ENCODE measurements at places on chromosomes 4 and X. TPM values are rescaled to one million over a fixed set of nuclear protein-coding genes. Genes with fewer than 3 reads are reported as not detected.
A peak's percentile ranks its signal among the peaks of the same experiment; 100 is the strongest.

GRCh38 chr4:89788206-89789072 is 48.5 kb downstream of the SNCA start:
- H3K4me3 ChIP-seq: no peak overlapping the region
- no peaks in the 10 kb centered on the region for H3K36me3 ChIP-seq
- peak; percentile 53 for DNase-seq
- no peaks in the 10 kb centered on the region for H3K27me3 ChIP-seq
- H3K27ac ChIP-seq: no peak overlapping the region
- H3K4me1 ChIP-seq: peaks cover 7% of the 10 kb centered on the region

DNA sequence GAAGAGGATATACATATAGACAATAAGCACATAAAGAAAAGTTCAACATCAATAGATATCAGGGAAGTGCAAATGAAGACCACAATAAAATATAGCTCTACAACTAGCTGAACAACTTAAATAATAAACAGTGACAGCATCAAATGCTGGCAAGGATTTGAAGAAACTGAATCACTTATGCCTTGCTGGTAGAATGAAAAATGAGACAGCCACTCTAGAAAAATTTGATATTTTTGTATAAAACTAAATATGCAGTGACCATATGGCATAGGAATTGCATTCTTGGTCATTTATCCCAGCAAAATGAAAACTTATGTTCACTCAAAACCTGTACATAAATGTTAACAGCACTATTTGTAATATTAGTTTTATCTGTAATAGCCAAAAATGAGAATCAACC is 1102.0 kb downstream of the C4orf33 start:
- H3K4me1 ChIP-seq: no peaks in the 10 kb centered on the region
- no peak overlapping the region for H3K4me3 ChIP-seq
- DNase-seq: no peak
- no peaks in the 10 kb centered on the region for H3K27me3 ChIP-seq
- no peaks in the 10 kb centered on the region for H3K36me3 ChIP-seq

GRCh38 chrX:49133759-49134158 is 10.2 kb upstream of the GPKOW start:
- no peaks in the 10 kb centered on the region for H3K36me3 ChIP-seq
- no peak for DNase-seq
- H3K27ac ChIP-seq: no peak overlapping the region
- H3K27me3 ChIP-seq: no peaks in the 10 kb centered on the region

DNA sequence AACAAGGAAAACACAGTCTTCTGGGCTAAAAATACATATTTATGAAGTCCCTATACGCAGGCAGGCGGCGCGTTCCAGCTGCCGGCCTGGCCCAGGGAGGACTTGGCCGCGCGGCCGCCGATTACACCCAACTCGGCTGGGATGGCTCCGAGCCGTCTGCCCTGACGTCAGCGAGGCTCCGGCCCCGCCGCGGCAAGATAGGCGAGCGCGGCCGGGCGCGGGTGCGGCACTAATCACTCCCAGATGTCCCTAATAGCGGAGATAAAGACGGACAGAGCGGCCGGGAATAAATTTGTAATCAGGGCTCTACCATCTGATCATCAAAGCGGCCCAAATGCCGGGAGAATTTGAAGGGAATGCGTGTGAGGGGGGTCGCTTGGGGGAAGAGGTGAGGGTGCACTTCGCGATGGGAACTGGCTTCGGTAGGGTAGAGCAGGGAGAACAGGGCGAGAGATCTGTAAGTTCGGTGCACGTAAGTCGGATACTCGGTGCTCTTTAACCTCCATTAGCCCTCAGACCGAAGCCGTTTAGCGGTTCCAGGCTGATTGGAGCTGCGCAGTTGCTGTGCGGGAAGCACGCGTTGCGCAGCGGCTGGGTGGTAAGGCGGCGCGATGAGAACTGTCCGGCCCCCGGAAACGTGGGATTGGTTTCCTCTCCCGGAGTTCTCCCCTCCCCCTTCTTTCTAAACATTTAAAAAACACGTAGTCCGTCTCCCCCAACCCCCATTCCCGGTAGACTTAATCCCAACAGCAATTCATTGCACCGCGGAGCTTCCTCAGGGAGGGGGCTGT is 7.7 kb downstream of the HAND2 start:
- H3K27me3 ChIP-seq: peaks cover 91% of the 10 kb centered on the region
- H3K4me3 ChIP-seq: peak overlapping the region; percentile 84
- H3K36me3 ChIP-seq: peaks cover 26% of the 10 kb centered on the region
- H3K27ac ChIP-seq: peak overlapping the region; percentile 96
- H3K4me1 ChIP-seq: peaks cover 83% of the 10 kb centered on the region
- peak; percentile 91 for DNase-seq

GRCh38 chrX:124931241-124931640 is 388.4 kb upstream of the TEX13C start:
- H3K27me3 ChIP-seq: no peaks in the 10 kb centered on the region
- H3K4me3 ChIP-seq: no peak overlapping the region
- DNase-seq: no peak
- H3K4me1 ChIP-seq: no peaks in the 10 kb centered on the region

DNA sequence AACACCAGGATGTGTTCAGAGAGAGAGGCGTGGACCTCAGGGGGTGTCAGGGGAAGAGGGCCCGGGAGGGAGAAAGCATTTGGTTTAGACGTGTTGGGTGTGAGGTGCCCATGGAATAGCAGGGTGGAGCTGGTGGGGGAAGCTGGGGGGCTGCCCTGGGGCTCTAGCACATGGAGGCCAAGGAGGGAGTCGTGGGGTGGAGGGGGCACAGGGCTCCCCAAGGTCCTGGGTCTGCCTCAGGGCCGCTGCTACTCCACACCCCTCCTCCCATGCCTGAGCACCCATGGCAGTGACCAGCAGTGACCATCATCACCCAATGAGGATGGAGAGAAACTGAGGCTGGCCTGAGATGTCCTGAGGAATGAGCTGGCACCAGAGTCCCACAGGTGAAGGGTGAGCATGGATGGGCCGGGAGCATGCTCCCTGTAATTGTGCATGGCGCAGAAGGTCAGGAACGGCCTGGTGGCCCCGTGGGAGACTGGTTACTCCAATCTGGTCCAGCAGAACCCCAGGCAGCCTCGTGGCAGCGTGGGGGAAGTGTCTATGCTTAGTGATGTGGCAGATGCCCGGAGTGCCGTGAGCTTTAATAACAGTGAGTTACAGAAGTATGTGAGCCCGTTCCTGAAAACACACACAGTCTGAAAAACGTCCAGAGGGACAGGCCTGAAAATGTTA is 69.4 kb upstream of the GPR78 start:
- no peaks in the 10 kb centered on the region for H3K27me3 ChIP-seq
- H3K4me1 ChIP-seq: peaks cover 21% of the 10 kb centered on the region
- DNase-seq: no peak
- H3K4me3 ChIP-seq: no peak overlapping the region
- no peaks in the 10 kb centered on the region for H3K36me3 ChIP-seq

GRCh38 chr4:90503677-90504076 is 376.5 kb downstream of the CCSER1 start:
- no peak for DNase-seq
- H3K4me3 ChIP-seq: no peak overlapping the region
- H3K27me3 ChIP-seq: no peaks in the 10 kb centered on the region
- no peak overlapping the region for H3K27ac ChIP-seq

GRCh38 chrX:112457788-112458187 is 221.9 kb downstream of the LHFPL1 start:
- no peaks in the 10 kb centered on the region for H3K27me3 ChIP-seq
- no peak overlapping the region for H3K27ac ChIP-seq
- H3K4me3 ChIP-seq: no peak overlapping the region
- no peak for DNase-seq

GRCh38 chr4:116585246-116585645 is 500.1 kb downstream of the TRAM1L1 start:
- no peak for DNase-seq
- no peak overlapping the region for H3K27ac ChIP-seq

GRCh38 chr4:56246233-56246610 is 141.1 kb downstream of the AASDH start:
- peaks cover 5% of the 10 kb centered on the region for H3K27me3 ChIP-seq
- H3K4me3 ChIP-seq: no peak overlapping the region
- H3K4me1 ChIP-seq: no peaks in the 10 kb centered on the region
- no peak overlapping the region for H3K27ac ChIP-seq
- no peak for DNase-seq

GRCh38 chr4:171985129-171985528 is 171.9 kb downstream of the GALNTL6 start:
- no peak overlapping the region for H3K27ac ChIP-seq
- no peaks in the 10 kb centered on the region for H3K4me1 ChIP-seq
- H3K36me3 ChIP-seq: no peaks in the 10 kb centered on the region

- no peak for DNase-seq
- no peaks in the 10 kb centered on the region for H3K4me1 ChIP-seq
- H3K27me3 ChIP-seq: no peaks in the 10 kb centered on the region
- no peaks in the 10 kb centered on the region for H3K36me3 ChIP-seq
Measured at GRCh38 chr4:21083413-21083812, 383.2 kb downstream of the PACRGL start.

GRCh38 chr4:6663596-6664393 is 23.3 kb downstream of the MRFAP1 start:
- peaks cover 17% of the 10 kb centered on the region for H3K4me1 ChIP-seq
- no peak overlapping the region for H3K27ac ChIP-seq
- H3K4me3 ChIP-seq: peak overlapping the region; percentile 64
- H3K27me3 ChIP-seq: peaks cover 46% of the 10 kb centered on the region
- DNase-seq: no peak

DNA sequence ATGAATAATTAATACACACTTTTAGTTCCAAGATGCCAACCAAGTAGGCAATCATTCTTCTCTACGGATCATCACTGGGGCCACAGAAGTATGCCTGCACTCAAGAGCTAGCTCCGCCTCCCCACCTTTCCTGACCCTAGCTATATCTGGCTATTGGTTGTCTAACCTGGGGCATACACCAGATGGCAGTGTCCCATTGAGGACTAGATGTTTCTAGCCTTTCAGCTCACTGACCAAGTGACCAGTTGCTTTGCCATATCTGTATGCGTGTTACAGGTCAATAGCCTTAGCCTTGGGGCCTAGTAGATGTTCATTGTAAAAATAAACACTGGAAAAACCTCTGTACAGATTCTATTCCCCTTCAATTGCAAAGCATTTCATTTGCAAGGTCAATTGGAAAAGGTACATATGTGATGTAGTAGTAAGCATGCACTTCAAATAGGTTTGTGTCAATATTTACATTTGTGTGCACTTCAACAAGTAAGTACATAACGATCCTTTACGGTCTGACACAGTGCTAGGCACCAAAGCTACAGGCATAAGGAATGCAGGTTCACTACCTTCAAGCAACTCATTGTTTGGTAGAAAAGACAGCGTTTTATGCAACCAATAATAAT is 521.7 kb downstream of the PPARGC1A start:
- DNase-seq: no peak
- H3K36me3 ChIP-seq: no peaks in the 10 kb centered on the region
- H3K27me3 ChIP-seq: no peaks in the 10 kb centered on the region
- H3K27ac ChIP-seq: peak overlapping the region; percentile 75
- H3K4me1 ChIP-seq: peaks cover 26% of the 10 kb centered on the region
- H3K4me3 ChIP-seq: no peak overlapping the region

GRCh38 chr4:66357316-66357715 is 687.0 kb upstream of the EPHA5 start:
- H3K36me3 ChIP-seq: no peaks in the 10 kb centered on the region
- H3K4me3 ChIP-seq: no peak overlapping the region
- H3K27me3 ChIP-seq: no peaks in the 10 kb centered on the region
- no peaks in the 10 kb centered on the region for H3K4me1 ChIP-seq

- peak within 1 kb of the TSS; percentile 60 for H3K4me3 ChIP-seq
- peak within 1 kb of the TSS; percentile 55 for H3K27ac ChIP-seq
- peaks cover 3% of the 10 kb centered on the region for H3K4me1 ChIP-seq
- DNase-seq: peak; percentile 85
- no peaks in the 10 kb centered on the region for H3K36me3 ChIP-seq
Measured at GRCh38 chrX:72238721-72239475, at the start of gene ERCC6L. ERCC6L (minus strand) TSS chrX:72239027; CDS start chrX:72238911, 116 bp downstream.

DNA sequence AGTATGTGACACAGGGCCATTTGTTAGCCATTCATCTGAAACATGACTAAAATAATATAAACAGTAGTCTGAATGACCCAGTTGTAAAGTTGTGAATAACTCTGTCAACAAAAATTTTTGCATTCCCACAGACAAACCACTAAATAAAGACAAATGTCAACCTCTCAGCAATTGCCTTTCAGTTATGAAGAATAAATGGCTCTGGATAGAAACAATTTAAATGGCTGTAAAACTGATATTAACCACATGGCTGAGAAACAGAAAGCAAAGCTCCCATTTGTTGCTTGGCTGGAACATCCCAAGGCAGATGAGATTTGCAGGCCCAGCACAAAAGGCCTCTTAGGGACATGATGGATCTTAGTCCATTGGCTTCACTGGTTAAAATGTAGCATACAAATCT is 296.3 kb downstream of the GALNTL6 start:
- H3K36me3 ChIP-seq: no peaks in the 10 kb centered on the region
- no peak overlapping the region for H3K4me3 ChIP-seq
- no peak overlapping the region for H3K27ac ChIP-seq

- no peaks in the 10 kb centered on the region for H3K36me3 ChIP-seq
- H3K4me1 ChIP-seq: peaks cover 38% of the 10 kb centered on the region
- DNase-seq: peak; percentile 50
- H3K27ac ChIP-seq: no peak overlapping the region
- peaks cover 23% of the 10 kb centered on the region for H3K27me3 ChIP-seq
- H3K4me3 ChIP-seq: peak overlapping the region; percentile 70
Measured at GRCh38 chrX:72308566-72309296, 3.0 kb upstream of the CITED1 start.

GRCh38 chr4:128951316-128951715 is 141.8 kb downstream of the JADE1 start:
- H3K36me3 ChIP-seq: peaks cover 27% of the 10 kb centered on the region
- H3K4me1 ChIP-seq: no peaks in the 10 kb centered on the region
- DNase-seq: no peak
- H3K27me3 ChIP-seq: no peaks in the 10 kb centered on the region
- no peak overlapping the region for H3K27ac ChIP-seq
- H3K4me3 ChIP-seq: no peak overlapping the region

CUL4B gene
- total RNA-seq: 18.9 TPM

USP27X gene
- 1.8 TPM for total RNA-seq

FANCB gene
- total RNA-seq: 0.66 TPM

NEUROG2 gene
- total RNA-seq: not detected

PASD1 gene
- not detected for total RNA-seq

MUC7 gene
- not detected for total RNA-seq

RPS6KA6 gene
- 0.41 TPM for total RNA-seq

GATA1 gene
- total RNA-seq: not detected

SSX4B gene
- not detected for total RNA-seq

HNRNPH2 gene
- 51.4 TPM for total RNA-seq

Data from left ventricle myocardium inferior (tissue), 1 donor.